ENCODE measurements at places on chromosomes 1 and 21.
A peak's percentile ranks its signal among the peaks of the same experiment; 100 is the strongest.

DNA sequence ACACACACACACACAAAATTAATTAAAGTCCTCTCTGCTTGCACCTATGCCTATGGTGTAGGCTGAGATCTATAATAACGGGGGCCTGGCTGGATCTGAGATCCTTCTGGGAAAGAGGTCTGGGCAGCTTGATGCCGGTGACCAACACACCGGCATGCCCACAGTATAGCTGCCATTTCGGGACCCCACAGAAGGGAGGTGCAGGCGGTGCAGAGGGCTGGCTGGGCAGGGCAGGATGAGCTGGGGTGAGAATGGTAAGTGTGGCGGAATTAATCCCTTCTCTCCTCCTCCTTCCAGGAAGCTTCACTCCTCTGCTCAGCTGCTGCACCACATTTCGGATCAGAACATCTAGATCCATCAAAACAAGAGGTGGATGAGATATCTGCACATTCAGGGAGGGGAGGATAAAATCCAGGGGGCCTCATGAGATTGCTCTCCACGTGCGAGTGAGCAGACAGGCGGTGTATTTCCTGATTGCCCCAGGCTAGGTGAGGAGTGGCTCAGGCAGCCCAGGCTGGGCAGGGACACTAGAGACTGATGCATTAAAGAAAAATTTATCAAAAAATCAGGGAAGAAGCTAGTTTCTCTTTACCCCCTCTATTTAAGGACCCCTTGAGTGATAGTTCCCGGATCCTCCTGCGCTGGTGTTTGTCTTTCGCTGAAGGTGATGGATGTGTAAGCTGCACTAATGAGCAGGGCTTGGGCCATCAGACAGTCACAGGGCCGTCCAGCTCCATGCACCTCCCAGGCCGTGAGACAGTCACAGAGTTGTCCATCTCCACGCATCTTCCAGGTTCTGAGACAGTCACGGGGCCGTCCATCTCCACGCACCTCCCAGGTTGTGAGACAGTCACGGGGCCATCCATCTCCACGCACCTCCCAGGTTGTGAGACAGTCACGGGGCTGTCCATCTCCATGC, 449.9 kb downstream of the PTPRU start:
- DNase-seq, result no peak

DNA sequence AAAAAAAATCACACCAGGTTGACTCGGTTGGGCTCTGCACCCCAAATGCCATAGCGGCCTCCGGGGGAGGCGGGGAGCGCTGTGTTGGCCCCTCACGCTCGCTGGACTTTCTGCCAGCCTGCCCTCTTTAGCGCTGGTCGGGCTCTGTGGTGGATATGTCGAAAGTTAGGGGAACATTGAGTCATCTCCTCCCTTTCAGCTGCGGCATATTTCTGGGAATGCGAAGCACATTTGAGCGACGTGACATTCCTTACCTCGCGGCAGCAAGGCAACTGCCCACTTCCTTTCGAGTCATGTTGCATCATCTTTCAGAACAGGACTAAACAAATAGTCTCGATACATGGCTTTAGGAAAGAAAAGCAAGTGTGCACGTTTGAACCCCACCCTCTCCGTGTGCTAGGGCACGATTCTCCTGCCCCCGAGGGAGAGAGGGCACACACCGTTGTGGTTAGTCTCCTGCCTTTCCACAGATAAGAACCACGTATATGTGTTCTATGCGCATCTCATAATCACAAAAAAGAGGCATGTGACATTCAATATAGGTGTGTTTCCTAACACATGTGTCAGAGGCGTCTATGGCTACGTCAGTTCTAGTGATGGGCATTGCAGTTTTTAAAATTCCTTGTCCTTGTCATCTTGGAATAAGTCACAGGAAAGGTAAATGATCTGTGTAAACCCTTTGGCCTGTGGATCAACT, 105.9 kb upstream of the SLC45A1 start:
- DNase-seq, result peak; percentile 98

GRCh38 chr1:246092136-246092535, 414.9 kb downstream of the SMYD3 start:
- no peak for DNase-seq

DNA sequence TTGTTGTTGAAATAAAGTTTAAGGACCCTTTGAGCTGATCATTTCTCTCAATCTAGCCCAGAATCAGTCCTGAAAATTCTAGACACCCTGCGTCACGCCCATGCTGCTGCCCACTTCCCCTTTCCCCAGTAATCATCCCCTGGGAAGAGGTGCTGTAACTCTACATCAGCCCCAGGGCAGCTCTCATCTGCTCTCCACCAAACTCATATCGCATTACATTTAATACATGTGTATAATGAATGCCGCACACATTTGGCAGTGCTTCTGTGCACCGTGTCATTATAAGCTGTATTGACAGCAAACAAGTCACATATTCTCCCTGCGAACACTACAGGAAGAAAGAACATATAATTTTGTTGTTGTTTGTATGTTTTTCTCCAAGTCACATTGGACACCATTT, 539.7 kb upstream of the DAB1 start:
- no peak for DNase-seq

DNA sequence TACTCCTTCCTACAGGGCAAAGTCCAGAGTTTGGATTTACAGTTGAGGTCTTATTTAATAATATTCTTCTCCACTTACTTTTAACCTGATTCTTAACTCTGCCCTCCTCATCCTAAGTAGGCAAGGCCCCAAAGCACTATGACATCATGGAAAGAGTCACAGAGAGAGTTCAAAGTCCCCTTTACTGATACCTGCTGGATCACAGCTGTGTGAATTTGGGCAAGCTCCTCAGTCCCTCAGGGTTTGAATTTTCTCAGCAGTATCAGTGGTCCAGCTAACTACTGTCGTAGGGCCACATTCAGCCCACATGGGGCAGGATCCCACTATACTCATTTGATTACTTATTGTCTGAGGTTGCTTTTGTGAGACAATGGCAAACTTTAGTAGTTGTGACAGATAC, 16.0 kb downstream of the TYW3 start:
- no peak for DNase-seq

DNA sequence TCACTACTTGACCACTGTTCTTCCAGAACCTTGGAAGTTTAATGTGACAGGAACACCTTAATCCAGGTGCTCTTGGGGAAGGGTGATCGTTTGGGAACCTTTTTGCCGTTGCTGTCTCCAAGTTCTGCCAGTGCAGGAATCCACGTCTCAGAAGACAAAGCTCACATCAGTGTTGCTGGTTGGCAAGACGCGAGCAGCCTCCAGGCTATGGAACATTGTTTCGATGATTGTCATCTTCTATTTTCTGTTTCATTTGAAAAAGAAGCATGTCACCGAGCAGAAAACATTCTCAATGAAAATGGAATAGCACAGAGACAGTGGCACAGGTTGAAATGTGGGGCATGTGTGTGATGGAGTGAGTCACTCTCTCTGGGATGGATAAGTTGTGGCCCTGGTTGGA, 11.7 kb downstream of the STUM start:
- DNase-seq, result no peak

- no peak for DNase-seq
Observed at GRCh38 chr1:36123356-36123755, 1.7 kb downstream of the COL8A2 start.

DNA sequence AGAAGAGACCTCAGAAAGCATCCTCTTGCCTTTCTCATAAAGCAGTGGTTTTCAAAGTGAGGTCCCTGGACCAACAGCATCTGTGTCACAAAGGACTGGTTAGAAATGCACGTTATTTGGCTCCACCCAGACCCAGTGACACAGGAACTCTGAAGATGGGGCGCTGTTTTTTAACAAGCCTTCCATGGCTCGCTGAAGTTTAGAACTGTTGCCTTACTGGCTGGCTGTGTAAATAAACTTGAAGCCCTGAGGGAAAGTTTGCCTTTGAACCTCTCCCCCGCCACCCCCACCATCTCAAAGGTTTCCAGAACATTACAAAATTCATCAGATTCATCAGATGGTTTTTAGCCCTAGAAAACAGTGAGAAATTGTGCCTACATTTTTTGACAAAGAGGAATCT, 21.8 kb upstream of the IKBKE start:
- no peak for DNase-seq

GRCh38 chr1:247415423-247416361, at the start of gene NLRP3:
Gene NLRP3 (plus strand): TSS chr1:247416173. CDS start chr1:247418801, 2,628 bp downstream.
- no peak for DNase-seq

DNA sequence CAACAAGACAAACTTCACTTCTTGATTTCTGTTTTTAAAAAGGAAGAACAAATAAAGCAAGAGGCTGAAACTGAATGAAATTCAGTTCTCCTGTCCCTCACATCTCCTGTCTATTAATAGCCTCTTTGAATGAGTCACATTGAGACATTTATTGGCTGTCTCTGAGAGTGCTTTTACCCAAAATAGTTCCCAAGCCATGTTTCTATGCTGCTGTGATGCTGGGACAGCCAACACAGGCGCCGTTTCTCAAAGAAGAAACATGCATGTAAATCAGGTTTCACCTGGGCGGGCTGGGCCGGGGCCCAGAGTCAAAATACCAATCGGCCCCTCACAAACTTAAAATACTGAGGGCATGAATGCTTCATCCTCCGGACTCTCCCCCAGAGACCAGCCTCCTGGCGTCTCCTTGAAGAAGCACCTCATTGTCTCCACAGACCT, 105.2 kb downstream of the EDEM3 start:
- DNase-seq, result peak; percentile 60

GRCh38 chr21:17492415-17493168, 20.3 kb upstream of the CXADR start:
- no peak for DNase-seq

GRCh38 chr21:15007716-15008296, 57.0 kb downstream of the NRIP1 start:
- no peak for DNase-seq

Measured in mesenchymal stem cell (in vitro differentiated cells and primary cell).